CD4-positive, CD25-positive, alpha-beta regulatory T cell (primary cell): ENCODE measurements at places on chromosomes 16 and 17.

GRCh38 chr16:74923766-74924460 lies 61.0 kb downstream of the WDR59 start:
- DNase-seq = no peak

DNA sequence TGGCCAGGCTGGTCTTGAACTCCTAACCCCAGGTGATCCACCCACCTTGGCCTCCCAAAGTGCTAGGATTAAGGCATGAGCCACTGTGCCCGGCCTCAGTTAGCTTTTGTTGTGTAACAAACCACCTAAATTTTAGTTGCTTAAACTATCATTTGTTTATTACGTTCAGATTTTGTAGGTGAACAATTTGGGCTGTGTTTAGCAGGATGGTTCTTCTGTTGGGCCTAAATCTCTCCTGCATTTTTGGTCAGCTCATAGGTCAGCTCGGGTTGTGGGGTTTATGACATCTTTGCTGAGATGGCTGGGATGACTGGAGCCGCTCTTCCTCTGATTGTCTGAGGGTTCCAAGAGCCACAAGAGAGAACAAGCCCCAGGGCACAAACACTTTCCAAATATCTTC lies 21.1 kb upstream of the NLRP1 start:
- no peak for DNase-seq

- no peak for DNase-seq
Measured at GRCh38 chr17:35374766-35375344, 1.4 kb upstream of the SLFN11 start.

DNA sequence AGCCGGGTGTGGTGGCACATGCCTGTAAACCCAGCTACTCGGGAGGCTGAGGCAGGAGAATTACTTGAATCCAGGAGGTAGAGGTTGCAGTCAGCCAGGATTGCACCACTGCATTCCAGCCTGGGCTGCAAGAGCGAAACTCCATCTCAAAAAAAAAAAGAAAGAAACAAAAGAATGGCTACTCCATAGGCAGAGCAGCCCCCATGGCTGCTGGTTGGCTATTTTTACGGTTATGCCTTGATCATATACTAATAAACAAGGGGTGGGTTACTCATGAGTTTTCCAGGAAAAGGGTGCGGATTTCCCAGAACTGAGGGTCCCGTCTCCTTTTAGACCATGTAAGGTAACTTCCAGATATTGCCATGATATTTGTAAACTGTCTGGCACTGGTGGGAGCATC lies 76.2 kb upstream of the TMEM97 start:
- DNase-seq = no peak

GRCh38 chr17:46975287-46975686 lies 3.8 kb downstream of the RPRML start:
- no peak for DNase-seq

- DNase-seq = no peak
Measured at GRCh38 chr17:47915776-47916398, 19.9 kb downstream of the SP2 start.

GRCh38 chr16:66824006-66824405 lies 6.8 kb downstream of the NAE1 start:
- no peak for DNase-seq

DNA sequence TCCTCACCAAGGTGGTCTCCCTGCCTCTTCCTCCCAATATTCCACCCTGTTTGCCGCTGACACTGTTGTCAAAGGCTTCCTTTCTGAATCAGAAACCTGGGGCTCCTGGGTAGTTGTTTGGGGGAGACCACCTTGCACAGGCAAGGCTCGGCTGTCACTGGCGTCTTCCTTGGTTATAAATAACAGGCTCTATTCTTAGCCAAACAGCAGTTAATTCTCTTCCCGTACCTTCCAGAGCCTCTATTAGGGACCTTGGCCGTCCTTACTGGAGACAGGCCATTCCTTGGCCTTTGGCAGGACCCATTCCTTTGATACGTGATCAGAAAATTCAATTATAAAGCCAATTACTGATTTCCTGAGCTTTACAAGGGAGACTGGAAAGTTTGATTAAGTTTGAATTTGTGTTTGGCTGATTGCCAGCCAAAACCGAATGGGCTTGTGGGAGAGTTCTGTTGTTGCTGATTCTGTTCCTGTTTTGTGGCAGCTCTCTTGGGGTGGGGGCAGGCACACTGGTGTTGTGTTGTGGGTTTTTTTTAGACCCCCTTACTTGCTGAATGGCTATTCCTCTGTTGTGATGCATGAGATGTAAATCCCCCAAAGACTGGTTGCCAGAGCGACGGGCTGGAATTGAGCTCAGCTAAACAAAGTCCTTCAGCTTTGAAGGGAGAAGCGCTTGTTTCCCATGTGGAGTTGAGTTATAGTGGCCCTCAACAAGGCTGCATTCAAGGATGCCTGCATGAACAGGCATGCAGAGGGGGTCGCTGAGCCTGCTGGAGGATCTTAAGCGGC lies 104.6 kb downstream of the GNAO1 start:
- no peak for DNase-seq

DNA sequence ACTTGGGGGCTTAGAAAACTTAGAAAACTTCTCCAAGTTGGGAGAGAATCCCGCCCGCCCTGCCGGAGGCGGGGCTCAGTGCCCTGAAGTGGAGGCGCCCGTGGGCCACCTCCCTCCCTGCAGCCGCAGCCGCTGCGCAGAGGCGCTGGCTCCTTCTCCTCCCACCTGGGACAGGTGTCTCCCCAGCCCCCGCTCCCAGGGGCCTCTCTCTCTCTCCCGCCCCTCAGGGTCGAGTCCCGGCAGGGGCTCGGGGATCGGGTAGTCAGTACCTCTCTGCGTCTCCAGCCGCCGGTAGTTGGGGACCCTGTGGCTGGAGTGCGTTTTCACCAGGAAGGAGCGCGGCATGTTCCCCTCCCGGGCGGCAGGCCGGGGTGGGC lies 257 bp downstream of the SNAI3 start:
- no peak for DNase-seq
